Astrocyte of the spinal cord (primary cell): ENCODE measurements at places on chromosomes 3 and 15.

DNA sequence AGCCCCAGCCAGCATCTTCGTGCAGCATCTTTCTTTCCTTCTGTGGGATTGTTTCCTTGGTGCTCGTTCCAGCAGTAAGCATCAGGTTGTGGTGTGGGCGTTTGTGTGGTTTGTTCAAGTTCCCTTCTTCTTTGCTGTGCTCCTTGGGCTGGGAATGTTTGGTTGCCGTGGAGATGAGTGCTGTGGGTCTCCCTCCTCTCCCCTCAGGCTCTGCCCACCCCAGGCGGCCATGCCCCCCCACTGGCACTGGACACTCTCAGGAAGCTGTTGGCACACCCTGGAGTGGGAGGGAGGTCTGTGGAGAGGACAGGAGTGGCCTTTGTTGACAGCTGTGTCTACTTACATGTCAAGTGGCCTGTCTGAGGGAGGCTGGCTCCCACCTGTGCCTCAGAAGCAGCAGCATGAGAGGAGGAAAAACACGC is 46.5 kb upstream of the SACM1L start:
- peak; percentile 86 for DNase-seq

DNA sequence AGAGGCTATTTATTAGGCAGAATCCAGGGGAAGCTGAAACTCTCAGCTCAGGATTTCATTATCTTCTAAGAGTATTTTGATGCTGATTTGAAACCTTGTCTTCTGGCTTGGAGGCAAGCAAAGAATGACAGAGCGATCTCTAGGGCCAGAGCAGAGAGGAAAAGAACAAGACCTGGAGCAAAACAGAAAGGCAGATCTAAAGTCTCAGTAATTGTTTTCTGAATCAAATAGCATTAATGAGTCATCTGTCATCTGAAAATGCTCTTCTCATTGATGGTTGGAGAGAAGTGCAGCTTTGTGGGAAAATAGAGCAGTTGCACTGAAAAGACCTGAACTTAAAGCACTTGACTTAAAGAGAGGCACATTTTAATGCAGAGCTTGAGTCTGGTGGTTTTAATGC is 385.9 kb downstream of the RAP2B start:
- no peak for DNase-seq

DNA sequence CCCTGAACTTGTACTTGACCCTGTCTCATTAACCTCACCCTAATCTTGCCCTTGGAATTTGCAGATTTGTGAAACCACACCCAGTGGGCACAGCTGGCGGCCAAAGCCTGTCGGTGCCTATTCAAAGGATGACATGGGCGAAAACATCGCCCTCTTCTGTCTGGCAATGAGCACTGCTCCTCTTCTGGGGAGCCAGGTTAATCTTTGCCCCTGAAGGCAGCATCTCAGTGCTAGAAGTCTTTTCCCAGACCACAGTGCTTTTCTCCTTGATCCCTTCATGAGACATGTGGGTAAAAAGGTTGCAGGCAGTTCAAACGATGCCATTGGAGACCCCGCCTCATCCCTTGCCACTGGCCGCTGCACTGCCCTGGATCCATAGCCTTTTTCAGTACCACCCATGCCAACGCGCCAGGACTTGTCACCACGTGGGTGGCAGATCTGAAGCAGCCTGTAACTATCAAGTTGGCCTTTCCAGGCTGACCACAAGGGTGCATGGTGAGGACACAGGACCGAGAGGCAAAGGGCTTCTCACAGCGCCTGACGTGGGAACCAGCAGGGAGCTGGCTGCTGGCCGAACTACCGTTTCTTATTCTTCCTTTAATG is 6.5 kb upstream of the DNASE1L3 start:
- DNase-seq, result peak; percentile 86

DNA sequence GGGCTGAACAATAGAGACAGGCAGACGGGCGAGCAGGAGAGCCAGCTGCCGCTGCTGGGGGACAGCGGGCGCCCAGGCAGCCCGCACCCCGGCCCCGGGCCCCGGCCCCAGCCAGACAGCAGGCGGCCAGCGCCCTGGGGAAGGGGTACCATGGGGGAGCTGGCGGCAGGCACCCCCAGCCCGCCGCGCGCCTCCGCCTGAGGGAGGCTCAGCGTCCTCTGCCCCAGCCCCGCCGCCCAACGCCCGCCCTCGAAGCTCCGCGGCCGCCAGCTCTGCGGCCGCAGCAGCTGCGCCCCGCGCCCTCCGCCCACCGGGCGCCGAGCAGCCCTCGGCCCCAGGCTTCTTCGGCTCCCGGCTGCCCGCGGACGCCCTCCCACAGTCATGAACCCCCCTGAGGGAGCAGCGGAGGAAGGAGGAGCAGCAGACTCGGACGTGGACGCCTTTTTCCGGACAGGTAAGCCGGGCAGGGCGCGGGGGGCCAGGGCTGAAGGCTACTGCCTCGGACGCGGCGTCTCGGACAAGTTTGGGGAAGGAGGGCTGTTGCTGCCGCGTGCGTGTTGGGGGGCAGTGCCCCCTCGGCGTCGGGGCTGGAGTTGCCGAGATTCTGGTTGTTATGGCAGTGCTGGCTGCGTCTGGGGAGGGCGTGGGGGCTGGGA is 41.6 kb upstream of the ROPN1 start:
- DNase-seq, result no peak

DNA sequence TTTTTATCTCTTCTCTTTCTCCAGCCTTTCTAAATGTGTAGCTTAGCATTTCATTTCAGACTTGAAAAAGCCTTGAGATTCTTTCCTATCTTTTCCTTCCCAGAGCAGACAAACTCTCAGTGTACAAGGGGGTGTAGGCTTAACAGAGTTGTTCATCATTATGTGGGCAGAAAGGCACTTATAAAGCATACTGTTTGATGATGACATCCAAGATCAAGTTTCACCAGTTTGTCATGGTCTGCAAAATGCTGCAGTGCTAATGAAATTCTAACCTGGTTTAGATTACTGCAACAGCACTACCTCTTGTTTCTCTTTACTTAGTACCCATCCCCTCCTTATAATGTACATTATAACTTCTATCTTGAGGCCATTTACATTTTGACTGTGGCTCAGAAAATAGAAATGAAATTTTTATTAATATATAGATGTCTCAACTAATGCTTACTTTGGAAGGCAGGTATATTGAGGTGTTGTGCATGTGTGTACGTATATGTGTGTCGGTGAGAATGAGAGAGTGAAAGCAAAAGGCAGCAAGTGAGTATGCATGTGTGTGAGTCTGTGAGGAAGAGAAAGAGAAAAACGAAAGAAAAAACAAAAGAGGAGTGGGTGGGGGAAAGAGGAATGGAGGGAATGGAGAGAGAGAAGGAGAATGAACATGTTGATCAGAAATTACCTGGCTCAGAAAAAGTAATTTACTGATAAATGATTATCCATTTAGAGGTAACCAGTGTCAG is 1043.6 kb downstream of the TUSC7 start:
- DNase-seq, result peak; percentile 44

DNA sequence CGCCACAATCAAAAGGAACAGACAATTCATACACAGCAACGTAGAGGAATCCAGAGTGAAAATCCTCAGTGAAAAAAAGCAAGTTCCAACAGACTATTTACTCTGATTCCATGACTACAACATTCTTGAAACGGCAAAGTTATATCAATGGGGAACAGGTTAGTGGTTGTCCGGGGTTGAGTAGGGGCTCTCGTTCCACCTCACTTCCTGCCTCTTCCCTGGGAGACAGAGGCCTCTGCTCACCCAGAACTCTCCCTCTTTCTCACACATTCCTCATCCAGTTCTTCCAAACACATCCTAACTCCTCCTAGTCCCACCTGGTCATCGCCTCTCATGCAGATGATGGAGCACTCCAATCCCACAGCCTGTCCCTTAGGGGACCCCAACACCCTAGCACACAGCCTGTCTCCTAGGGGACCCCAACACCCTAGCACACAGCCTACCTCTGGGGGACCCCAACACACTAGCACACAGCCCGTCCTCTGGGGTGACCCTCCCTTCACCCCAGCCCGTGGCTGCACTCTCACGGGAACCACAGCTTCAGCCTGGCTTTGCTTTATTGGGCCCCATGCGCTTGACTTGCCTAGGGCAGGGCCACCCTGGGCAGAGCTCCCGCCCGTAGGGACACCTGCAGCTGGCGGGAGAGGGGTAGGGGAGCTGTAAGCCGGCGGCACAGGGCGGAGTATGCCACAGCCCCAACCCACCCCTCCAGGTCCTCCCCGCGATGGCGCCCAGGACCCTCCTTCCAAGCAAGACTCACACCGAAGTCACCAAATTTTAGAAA is 5.2 kb downstream of the OCA2 start:
- DNase-seq, result no peak

DNA sequence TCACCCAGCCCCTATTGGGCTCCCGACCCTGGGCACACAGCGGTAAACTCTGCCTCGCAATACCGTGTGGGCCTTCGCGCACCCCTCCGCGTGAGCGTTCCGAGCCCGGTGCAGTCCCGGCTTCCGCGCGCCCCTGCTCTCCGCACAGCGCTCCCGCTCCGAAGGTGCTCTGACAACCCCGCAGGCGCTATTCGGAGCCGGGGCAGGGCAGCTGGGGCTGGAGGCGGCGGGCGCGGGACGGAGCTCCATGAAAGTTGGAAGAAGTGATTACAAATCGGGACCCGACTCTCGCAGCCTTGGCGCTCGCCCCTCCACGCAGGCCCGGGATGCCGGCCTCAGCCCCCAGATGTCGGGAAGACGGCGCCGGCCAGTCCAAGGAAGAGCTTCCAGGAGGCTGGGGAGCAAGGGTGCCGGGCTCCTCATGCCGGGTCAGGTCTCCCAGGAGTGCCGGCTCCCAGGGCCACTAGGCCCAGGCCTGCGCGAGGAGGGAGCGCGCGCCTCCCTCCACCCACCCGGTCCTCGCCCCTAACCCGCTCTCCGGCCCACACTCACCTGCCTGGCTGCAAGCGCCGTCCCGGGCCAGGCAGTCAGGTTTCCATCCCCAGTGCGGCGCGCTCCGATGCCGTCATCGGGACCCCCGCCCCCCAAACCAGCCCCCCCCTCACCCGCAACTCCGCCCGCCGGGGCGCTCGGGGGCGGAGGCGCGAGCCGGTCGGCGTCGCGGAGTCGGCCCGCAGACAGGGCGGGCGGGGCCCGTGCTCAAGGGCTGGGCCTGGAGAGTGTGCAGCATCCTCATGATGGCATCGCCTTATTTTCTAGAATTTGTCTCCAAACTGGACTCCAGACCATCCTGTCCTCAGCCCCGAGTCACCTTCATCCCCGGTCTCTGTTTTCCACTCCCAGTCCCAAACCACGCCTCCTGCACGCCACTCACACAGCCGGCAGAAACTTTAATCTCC is at the start of gene KIF7:
TSS of gene KIF7 (minus strand) at position 621 of the 959 bp plus-strand sequence. CDS start 2,537 bp downstream, outside the sequence.
- peak; percentile 66 for DNase-seq

DNA sequence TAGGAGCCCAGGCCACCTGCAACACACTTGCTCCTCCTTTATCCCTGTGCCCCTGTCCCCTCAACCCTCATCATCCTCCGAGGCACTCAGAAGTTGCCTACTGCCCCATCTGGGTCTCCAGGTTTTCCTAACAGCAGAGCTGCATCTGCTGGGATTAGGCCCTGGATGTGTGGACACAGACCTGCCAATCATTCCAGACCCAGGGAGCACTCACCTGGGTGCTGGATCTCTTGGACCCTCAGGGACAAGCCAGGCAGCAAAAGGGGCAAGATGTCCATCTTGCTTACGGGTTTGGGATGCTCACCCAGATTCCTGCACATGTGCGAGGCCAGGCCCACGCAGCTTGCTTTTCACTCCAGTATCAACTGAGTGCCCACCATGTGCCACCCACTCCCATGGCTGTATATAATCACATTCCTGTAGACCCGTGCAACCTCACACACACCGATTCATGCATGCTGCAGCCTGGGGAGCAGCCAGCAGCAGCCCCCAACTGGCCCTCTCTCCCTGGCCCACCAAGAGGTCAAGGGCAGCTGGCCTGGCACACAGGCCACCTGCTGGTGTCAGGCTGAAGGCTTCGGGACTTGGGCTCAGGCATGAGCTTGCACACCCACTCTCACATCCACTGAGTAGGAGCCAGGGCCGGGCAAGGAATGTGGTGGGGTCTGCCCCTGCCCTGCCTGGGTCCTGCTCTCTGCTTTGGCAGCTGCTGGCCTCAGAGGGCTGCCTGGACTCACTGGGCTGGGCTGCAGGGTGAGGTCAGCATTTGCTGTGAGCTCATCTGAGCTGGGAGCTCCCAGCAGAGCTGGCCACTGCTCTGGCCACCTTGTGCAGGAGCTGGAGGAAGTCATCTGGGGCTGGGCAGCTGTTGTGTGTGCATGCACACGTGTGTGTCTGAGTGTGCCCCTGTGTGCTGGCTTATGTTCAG is 14.9 kb downstream of the PRKCD start:
- no peak for DNase-seq

GRCh38 chr3:59709702-59710553 is 660.1 kb upstream of the CFAP20DC start:
- no peak for DNase-seq

DNA sequence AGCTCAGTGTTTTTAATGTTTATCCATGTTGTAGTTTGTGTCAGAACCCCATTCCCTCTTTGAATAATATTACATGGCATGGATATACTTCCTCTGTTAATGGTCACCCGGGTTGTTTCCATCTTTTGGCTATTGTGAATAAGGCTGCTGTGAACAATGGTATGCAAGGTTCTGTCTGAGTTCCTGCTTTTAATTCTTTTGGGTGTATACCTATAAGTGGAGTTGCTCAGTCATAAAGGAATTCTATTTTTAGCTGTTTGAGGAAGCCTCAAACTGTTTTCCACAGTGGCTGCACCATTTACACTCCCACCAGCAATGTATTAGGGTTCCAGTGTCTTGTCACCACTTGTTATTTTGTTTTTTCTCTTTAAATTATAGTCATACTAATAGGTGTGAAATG is 99.6 kb downstream of the SLC25A26 start:
- DNase-seq, result no peak

GRCh38 chr3:172591876-172592771 is 68.9 kb upstream of the TNFSF10 start:
- DNase-seq, result no peak

- DNase-seq, result no peak
Measured at GRCh38 chr3:179921500-179921899, 115.2 kb downstream of the PEX5L start.

GRCh38 chr3:55017876-55018275 is 90.0 kb upstream of the LRTM1 start:
- DNase-seq, result no peak

DNA sequence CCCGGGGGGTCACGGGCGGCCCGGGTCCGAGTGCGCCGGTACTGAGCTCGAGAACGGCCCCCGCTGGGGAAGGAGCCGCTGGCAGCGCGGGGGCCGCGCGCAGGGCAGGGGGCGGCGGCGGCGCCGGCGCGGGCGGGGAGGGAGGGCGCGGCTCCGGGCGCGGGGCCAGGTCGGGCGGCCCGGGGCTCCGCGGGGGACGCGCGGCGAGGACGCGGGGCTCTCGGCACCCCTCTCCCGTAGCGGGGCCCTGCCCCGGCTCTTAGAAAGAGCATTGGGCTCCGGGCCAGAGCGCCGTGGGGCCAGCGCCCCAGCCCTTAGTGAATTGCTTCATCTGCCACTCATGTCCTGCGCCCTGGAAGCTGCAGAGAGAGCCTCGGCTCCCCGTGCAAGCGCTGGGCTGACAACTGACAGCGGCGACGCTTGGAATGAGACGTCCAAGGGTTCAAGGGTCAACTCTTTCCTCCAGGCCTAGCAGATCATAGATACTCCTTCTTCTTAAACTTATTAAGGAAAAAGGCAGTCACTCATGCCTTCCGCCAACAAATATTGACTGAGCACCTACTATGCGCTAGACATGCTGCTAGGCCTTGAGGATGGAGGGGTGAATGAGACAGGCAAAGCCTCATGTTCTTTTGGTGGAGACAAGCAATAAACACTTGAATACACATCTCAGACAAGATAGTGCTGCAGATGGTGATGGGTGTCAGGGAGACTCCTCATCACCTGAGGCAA is 140.8 kb downstream of the SMAD6 start:
- peak; percentile 70 for DNase-seq

- DNase-seq, result peak; percentile 98
Measured at GRCh38 chr3:189937302-189938127, 183.2 kb downstream of the P3H2 start.

GRCh38 chr3:154584041-154584440 is 154.1 kb upstream of the GPR149 start:
- no peak for DNase-seq
